NCI-H524 (cell line): ENCODE measurements at places on chromosomes 4 and X.
A peak's percentile ranks its signal among the peaks of the same experiment; 100 is the strongest.

DNA sequence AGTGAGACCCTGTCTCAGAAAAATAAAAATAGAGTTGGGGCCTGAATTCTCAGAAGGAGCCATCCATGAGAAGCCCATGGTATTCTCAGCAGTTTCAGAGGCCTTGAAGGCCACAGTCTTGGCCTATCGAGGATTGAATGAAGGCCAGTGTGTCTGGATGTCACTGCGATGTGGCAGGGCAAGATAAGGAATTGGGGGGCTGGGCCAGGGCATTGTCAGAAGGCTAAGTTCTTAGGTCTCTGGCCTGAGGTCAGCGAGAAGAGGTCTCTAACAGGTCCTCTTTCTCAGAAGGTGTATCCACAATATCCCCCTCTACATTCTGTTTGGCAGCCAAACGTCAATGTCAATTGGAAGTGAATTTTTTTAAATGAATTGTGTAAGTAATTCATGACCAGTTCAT, 5.7 kb downstream of the ZNF275 start:
- DNase-seq, result no peak

GRCh38 chr4:40055511-40055862, 1.2 kb upstream of the N4BP2 start:
- DNase-seq, result no peak

DNA sequence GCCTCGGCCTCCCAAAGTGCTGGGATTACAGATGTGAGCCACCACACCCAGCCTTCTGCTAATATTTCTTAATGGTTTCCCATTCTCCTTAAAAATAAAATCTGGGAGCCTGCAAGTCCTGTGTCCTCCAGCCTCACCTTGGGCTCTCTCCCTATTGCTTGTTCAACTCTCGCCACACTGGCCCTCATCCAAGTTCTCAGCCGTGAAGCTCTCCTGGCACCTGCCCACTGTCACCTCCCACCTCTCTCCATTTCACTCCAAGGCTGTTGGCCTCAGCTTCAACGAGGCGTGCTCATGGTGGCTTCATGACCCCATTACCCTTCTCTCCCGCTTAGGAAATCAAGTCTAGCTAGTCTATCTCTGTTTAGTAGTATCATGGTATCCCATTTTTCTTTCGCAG, 9.5 kb upstream of the ETNPPL start:
- no peak for DNase-seq

DNA sequence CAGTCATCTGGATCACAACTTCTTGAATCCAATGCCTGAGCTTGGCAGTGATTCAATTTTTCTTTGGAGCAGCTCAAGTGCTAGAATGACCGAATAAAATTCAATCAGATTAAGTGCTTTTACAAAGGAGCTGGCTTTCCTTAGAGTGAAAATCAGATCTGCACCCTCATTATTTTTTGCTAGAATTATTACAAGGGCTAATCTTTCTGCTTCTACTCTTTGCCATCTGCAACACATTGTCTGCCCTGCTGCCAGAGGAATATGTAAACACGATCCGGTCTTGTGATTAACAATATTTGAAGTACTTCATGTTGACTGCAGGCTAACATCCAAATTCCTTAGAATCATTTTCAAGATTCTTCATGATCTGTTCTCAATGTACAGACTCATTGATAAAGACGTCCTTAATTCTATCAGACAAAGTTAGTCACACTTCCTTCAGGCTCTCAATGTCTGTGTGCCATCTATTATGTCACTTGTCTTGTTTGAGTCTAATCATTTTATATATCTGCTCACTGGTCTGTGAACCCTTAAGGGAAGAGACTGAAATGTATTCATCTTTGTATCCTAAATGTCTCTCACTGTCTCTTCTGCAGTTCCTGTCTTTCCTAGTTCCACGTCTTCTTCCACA, 531.2 kb downstream of the GALNTL6 start:
- DNase-seq, result peak; percentile 43
